ENCODE measurements at places on chromosomes 5 and 9. TPM values are rescaled to one million over a fixed set of nuclear protein-coding genes. Genes with fewer than 3 reads are reported as not detected.

Gene ATG12
- 44.6 TPM for total RNA-seq

DNA sequence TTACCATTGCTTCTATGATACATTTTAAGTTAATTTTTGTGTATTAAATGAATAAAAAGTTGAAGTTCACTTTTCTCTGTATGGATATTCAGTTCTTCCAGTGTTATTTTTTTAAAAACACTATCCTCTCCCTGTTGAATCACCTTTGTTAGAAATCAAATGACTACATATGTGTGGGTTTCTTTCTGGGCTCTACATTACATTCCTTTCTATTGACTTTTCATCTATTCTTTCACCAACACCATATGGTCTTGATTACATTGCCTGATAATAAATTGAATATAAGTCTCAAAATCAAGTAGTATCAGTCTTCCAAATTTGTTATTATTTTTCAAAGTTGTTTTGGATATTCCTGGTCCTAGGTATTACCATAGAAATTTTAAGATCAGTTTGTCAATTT lies 7.3 kb upstream of the RASEF start:
- DNase-seq, result no peak

DNA sequence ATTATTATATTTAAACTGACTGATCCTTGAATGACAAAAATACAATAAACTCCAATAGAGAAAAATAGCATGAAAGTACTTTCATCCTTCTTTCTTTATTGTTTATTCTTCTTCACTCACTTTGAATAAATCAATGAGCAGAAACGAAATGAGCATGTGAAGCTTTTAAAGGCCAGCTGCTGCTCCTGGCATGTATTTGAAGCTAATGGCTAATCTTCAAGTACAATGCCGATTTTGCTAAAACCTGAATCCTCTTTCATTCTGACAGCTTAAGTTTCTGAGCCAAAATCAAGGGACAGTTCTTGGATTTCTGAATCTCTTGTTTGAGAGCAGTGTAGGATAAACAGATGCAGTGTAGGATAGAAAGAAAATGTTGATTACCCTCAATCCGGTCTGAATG lies 237.3 kb downstream of the CDH10 start:
- no peak for DNase-seq

- no peak for DNase-seq
These were observed 291.9 kb downstream of the NFIB start for GRCh38 chr9:14021871-14022525.

GRCh38 chr5:69492391-69492922 lies at the start of gene OCLN:
Gene OCLN, plus strand, starts transcription at chr5:69492790. Its CDS starts 11,455 bp downstream, at chr5:69504245.
- DNase-seq, result peak; percentile 62

Measured in sciatic nerve (tissue), 2 donors.